ENCODE measurements at places on chromosomes 4 and X. TPM values are rescaled to one million over a fixed set of nuclear protein-coding genes. Genes with fewer than 3 reads are reported as not detected.

NEUROG2 gene
- not detected for total RNA-seq

GAGE13 gene
- not detected for total RNA-seq

TLR6 gene
- total RNA-seq = 3.3 TPM

GAGE12E gene
- not detected for total RNA-seq

LDOC1 gene
- 4.1 TPM for total RNA-seq

PNCK gene
- total RNA-seq = 21.0 TPM

PDLIM5 gene
- 311 TPM for total RNA-seq

RBM47 gene
- total RNA-seq = 196 TPM

CXorf65 gene
- not detected for total RNA-seq

TRIM60 gene
- not detected for total RNA-seq

GAGE12H gene
- not detected for total RNA-seq

DNA sequence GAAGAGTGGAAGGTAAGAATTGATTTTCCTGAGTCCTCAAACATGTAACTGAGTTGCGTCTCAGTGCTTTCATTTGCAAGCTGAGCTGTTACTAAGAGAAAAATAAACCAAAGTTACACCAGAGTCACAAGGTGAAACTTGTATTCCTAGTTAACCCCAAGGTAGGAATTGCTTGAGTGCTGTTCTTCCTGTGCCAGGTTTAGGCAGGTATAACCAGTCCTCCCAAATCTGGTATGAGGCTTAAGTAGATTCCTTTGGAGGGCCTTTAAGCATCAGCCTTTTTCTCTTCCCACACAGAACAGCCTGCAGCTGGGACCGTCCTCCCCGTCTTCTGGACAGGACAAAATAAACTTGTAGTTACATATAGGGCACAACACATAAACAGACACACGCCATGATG, 2.3 kb upstream of the BTC start:
- no peak for DNase-seq

DNA sequence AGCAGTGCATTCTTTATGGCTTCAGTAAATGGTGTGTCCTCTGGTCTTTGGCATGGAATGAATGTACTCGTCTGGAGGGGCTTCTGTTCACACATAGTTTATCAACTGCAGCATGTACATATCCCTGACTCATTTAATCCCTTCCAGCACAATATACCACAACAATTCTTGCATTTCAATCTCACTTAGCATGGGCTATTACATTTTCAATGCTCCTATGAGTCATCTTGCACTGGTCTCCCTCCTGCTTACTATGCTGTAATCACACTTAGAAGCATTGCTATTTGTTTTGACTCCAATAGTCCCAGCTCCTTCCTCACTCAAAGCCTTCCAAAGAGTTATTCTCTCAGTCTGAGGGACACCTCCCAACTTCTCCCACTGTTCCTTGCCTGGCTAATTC, 180.9 kb upstream of the NUDT10 start:
- DNase-seq = no peak

- no peak for DNase-seq
These were observed 222.0 kb upstream of the STK26 start for GRCh38 chrX:131801066-131801465.

- DNase-seq = no peak
These were observed 11.6 kb downstream of the SH3BP2 start for GRCh38 chr4:2804449-2804972.

- no peak for DNase-seq
These were observed 110.1 kb downstream of the NHSL2 start for GRCh38 chrX:72020788-72021187.

GRCh38 chrX:85359051-85359450, 20.4 kb downstream of the POF1B start:
- peak; percentile 32 for DNase-seq

DNA sequence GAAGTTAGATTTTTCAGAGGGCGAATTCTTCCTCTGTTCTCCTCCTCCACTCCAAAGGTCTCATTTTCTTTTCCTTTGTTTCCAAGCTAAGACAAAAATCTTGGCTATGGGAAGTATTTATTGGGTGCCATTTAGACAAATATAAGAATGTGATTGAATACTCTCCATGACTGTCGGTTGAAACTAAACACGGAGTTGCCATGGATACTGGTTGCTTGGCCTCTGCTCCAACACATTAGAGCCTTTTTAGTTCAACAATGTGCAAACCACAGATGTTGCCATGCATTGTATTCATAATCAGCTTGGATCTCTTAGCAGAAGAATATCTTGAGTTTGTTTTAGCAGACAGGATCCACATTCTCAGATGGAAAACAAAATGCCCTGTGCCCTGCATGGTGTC, 366.5 kb upstream of the LCORL start:
- DNase-seq = peak; percentile 29

DNA sequence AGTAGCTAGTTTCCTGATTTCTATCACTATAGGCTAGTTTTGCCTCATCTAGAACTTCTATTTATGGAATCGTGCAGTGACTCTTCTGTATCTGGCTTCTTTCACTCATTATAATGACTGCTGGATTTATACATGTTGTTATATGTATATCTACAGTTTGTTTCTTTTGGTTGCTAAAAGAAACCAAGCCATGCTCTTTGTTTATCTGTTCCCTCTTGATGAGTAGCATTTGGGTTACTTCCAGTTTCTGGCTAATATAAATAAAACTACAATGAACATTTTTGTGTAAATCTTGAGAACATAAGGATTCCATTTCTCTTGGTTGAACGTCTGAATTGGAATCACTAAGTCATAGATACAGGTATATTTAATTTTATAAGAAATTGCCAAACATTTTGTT, 73.9 kb downstream of the ARHGAP24 start:
- no peak for DNase-seq

- no peak for DNase-seq
These were observed 1950.7 kb upstream of the IGFBP7 start for GRCh38 chr4:59060895-59061294.

GRCh38 chr4:14568351-14568750, 433.9 kb upstream of the CPEB2 start:
- DNase-seq = no peak

DNA sequence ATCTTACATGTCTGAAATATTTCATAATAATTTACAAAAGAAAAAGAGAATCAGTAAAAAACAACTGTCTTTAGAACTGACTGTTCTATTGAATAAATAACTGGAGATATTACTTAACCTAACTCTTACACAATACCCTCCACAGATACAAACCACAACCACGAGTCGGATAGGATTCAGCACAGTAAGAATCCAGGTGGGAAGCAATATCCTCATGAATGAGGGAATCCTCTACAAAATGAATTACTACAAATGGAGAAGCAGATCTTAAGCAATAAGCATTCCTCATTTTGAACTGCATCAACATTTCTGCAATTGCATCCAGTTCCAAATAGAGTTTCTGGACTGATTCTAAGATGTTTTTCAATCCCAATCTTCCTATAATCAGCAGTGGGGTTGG, 227.1 kb downstream of the SH2D1A start:
- no peak for DNase-seq

DNA sequence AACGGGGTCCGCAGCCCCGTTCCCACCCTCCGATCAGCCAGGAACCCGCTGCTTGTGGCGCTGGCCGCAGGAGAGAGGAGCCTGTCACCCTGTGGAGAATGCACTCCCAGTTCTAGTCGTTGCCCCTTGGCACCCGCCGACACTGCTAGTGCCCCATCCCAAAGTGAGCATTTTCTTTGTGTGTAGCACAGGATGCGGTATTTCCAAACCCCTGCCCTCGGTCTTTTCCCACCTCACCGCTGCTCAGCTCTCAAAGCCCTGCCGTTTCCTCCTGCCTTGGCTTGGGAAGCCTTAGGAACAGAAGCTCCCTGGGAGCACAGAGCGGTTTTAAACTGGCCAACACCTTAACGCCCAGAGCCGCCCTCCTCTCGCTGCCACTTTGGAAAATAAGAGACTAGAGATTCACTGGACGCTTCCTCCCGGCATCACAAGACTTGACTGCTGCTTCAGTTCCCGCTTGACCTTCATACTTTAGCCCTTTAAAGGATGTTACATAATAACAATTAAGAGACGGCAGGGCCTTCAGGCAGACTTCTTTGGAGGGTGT, 772 bp downstream of the CYP4V2 start:
- DNase-seq = peak; percentile 69

GRCh38 chrX:4397471-4397870, 684.0 kb upstream of the PRKX start:
- no peak for DNase-seq

DNA sequence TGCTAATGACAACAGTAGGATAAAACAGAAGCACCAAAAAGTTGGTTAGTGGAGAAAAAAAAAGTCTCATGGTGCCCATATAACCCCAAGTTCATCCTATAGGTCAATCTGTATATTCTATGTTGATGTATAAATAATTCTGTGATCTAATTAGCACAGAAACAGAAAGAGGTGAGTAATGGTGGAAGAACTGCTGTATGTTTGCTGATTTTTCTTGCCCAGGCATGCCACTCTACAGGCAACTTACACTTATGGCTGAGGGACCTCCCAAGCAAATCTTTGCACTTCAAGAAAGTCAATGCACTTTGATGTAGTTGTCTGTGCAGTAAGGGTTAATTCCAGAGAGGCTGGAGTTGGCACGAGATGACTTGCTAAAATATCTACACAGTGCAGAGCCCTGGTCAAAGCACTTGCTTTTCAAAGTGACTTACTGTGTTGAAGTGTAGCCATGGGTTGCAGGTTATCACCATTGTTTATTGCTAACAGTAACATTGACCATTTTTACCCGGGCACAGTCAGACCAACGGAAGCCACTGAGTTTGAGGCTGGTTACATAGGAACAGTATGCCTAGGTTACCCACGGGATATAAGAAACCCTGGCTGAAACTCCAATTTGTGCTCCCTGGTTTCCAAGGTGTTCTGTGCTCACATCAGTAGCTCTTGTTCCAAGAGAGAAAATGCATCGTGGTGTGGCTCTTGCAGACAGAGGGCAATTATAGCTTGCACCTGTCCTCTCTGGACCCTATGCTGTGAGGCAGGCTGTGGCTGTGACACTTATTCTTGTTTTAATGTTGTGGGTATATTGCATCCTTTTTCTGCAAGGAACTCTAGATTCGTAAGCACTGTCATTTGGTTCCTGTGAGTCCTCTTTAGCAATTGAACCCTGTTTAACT, 141.3 kb upstream of the FTHL17 start:
- DNase-seq = peak; percentile 26

DNA sequence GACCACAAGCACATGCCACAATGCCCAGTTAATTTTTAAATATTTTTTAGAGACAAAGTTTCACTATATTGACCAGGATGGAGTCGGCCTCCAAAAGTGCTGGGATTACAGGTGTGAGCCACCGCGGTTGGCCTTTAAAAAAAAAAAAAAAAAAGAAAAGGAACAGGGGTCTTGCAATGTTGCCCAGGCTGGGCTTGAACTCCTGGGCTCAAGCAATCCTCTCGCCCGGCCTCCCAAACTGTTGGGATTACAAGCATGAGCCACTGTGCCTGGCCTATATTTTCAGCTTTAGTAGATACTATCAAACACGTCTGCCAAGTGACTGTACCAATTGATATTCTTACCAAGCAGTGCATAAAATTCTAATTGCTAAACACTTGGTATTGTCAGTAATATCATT, 8.8 kb downstream of the UGDH start:
- DNase-seq = no peak

DNA sequence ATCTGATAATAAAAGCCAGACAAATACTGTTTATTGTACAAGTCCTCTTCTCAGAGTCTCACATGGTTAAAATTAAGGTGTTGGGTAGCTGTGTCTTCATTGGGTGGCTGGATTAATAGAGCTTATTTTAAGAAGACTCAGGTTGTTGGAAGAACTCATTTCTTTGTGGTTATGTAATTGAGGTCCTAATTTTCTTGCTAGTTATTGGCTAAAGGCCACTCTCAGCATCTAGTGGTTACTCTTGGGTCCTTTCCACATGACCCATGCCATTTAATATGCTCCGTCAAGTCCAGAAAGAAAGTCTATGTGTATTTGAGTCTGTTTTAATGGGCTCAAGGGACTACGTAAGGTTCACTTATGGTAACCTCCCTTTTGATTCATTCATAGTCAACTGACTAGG, 1668.6 kb upstream of the AGA start:
- DNase-seq = no peak

DNA sequence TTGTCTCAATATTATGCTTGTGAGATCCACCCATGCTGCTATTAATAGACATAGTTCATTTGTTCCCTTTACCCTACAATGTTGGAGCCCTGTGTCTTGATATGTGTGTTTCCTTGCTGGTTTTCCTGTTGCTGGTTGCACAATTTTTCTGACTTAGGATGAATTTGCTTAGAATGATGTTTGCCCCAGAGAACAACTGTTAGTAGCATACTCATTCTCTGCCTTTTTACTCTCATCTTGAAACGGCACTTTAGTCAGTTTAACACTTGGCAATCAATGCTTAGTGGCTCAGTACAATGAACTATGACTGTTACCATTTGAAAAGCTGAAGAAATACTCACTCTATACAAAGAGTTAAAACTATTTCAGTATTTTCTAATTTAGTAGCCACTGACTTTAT, 158.8 kb upstream of the NDST4 start:
- no peak for DNase-seq

- no peak for DNase-seq
These were observed 6.5 kb upstream of the ARHGAP6 start for GRCh38 chrX:11672213-11672612.

DNA sequence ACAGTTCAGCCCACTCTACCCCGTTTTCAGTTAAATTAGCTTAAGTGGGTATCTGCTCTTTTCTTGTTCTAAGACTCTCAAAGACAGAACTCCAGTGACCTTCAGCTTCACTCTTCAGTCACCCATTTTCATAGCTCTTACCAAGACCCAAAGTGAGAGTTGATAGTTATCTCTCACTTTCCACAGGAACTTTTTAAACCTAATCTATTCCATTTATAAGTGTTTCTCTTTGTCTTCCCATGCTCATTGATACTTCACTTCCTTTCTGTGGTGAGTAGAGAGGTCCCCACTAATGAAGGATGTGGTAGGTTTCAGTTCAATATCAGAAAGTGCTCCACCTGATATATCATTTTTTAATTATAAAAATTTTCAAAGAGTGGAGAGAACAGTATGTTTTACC, 33.4 kb downstream of the COX18 start:
- no peak for DNase-seq

- no peak for DNase-seq
These were observed 138.3 kb downstream of the SH3KBP1 start for GRCh38 chrX:19748896-19749680.

DNA sequence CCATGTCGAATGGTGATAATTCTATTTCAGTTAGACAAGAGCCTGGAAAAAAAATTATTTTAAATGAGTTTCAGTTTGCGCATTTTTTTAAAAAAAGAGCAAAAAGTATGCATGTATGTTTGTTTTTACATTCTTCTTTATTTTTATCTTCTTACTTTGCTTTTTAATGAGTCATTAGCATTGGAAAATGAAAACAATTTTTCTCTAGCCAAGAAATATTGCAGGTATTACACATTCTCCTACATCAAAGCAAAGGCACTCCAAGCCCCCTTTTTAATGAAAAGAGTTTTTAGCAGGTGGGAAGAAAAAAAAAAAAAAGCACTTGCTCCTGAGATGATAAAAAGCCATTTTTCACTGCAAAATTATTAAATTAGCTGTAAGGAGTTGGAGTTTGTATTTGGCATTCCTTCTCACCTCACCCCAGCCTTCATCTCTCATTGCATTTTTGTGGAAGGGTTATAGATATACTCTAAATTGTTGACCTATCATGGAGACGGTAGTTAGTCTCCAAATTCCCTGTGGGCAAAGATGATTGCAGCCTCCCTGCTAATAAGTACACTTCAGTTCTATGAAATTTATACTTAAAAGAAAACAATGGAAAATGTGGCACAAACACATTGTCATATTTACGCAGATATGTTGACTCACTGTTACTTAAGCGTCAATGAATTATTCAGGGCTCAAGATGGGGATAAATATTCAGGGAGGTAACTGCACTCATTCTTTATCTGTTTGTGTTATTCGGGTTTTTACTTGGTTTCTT, 43.8 kb downstream of the PALLD start:
- no peak for DNase-seq

GRCh38 chr4:26931966-26932365, 71.3 kb downstream of the STIM2 start:
- DNase-seq = no peak
